ENCODE measurements at places on chromosomes 2 and 18.

DNA sequence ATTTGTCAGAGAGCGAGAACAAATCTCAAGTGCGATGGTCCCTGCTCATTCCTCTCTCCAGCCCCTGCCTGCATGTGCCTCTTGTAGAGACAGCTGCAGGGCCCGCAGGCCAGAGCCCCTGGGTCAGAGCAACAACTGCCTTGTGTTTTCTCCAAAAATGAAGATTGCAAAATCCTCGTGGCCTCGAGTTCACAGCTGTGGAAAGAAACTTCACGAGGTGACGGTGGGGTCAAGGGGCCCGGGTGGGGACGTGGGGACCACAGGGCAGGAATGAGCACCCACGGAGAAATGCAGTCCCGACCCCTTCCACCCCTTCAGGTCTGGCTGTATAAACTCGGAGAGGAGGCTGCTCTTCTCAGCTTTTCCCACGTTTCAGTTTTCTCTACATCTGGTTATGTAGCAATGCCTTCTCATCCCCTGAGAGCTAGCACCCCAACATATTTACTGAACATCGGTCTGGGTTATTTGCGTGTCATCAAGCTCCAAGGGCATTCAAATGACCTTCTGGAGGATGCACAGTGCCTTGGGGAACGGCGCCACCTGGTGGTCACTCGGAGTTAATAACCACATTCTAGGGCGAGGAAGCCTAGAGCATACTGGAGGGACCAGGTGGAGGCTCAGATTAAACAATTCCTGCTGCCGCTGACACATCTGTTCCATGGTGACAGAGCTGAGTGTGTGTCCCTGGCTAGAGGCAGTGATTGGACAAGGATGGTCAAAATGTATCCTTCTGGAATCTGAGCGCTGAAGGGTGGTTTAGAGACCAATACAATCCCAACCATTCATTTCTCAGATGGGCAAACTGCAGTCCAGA is 91.4 kb upstream of the CYRIA start:
- DNase-seq: no peak

DNA sequence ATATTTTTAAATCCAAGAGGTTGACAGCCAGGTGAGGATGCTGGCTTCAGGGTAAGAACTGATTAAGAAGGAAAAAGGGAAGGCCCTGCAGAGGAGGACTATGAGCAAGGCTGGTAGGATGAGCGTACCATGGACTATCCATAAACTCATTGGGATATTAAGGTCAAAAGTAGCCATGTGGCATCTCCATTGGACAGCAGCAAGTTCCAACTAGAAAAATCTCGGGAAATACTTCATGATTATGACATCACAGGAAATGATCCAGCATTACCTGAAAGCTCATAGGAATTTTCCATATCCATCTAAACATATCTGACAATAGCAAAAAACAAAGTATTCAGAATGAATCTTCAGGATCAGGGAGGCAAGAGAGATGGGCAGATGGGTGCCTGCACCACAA is 34.2 kb downstream of the TGFA start:
- DNase-seq: no peak

GRCh38 chr2:134217924-134218323 is 35.9 kb upstream of the MGAT5 start:
- no peak for DNase-seq

GRCh38 chr2:71546777-71547281 is 93.5 kb downstream of the DYSF start:
- no peak for DNase-seq

DNA sequence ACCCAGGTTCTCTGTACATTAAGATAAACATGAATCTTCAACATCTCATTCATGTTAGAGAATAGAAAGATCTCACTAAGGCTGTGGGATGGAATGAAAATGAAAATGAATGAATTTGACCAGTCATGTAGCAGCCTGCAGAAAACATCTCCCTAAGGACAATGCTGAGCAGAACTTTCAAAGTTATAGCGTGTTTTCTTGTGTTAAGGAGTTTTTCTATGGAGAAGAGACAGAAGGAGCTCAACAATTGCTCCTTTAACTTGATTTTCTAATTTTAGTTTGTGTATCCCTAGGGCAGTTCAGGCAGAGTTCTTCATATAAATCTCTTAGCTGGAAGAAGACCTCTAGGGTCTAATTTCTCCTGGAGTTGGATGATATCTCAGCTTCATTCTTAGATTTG is 45.2 kb upstream of the PDCL3 start:
- DNase-seq: no peak

DNA sequence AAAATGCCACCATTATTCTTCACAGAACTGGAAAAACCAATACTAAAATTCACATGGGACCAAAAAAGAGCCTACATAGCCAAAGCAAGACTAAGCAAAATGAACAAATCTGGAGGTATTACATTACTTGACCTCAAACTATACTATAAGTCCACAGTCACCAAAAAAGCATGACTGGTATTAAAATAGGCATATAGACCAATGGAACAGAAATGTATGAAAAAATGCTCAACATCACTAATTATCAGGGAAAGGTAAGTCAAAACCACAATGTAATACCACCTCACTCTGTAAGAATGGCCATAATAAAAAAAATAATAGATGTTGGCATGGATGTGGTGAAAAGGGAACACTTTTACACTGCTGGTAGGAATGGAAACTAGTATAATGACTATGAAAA is 158.6 kb downstream of the CDH2 start:
- DNase-seq: no peak

DNA sequence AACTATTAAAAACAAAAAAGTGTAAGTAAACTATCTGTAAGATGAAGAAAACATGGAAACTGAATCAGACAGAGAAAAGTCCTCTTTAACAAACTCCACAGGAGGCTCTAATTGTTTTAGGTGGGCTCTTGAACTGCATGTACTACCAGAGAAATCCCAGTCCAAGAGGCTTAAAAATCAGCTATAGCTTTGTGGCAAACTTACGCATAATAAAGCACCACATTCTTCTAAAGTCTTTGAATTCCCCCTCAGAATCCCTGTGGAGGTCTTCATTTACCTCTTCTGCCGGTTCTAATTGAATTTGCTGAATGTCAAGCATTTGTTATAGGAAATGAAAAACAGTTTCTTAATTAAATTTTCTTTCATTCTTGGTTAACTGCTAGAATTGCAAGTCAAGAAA is 40.8 kb downstream of the CHN1 start:
- no peak for DNase-seq

DNA sequence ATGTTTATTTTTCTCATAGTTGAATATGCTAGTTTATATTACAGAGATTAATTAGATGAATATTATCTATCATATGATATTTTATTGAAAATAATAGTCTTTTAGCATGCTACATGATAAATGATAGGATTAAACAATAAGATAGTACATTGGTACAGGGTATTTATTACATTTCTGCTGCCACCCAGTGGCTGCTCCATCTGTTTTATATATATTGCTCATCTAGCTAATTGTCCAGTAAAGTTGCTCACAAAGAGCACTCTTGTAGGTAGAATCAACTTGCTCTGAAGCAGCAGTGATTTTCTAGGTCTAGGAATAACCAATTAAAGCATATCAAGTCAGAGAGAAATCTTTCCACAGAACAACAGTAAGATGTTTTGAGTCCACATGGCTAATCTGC is 183.3 kb downstream of the ASXL3 start:
- DNase-seq: no peak

GRCh38 chr18:48165111-48165866 is 234.8 kb upstream of the SMAD2 start:
- no peak for DNase-seq

DNA sequence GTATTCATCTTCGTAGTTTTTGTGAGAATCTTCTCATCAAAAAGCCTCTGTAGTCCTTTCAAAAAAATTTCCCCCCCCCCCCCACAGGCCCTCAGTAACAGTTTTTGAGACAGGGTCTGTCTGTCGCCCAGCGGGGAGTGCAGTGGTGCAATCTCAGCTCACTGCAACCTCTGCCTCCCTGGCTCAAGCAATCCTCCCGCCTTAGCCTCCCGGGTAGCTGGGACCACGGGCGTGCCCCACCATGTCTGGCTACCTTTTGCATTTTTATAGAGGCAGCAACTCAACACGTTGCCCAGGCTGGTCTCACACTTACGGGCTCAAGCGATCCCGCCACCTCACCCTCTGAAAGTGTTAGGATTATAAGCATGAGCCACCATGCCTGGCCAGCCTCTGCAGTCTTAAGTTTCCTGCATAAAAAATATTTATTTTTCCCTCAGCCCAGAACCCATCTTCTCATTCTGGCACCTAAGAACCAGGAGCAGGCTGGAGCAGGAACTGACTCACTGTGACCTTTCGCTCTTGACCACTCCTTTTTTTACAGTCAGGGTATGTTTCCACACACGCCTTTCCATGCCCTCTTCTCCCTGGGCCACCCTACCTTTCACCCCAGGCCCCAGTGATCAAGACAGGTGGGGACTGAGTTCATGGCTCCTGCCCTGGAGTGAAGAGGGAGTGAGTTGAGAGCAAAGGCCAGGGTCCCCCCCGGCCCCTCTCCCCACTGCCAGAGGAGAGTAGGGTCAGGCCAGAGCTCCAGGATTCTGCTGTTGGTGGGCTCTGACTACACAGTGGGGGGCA is 32.5 kb upstream of the NT5DC4 start:
- no peak for DNase-seq
